Effector CD8-positive, alpha-beta T cell (primary cell): ENCODE measurements at places on chromosomes 2 and 18.

DNA sequence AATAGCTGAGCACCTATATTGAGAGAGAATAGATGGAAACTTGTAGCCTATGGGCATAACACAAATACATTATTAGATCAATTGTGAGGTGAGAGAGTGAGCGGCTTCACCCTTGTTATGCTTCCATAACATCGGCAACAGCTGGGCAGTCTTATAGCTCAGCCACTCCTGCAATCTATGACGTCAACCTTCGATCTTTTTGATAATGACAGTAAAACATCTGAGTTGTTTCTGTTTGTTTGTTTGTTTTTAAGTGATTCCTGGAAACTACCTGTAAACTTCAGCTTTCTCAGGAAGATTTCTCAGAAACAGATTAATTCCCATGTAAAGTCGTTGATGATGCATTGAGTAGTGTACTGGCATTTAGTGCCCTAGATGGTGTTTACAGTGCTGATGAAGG is 90.0 kb downstream of the DSEL start:
- no peak for DNase-seq

DNA sequence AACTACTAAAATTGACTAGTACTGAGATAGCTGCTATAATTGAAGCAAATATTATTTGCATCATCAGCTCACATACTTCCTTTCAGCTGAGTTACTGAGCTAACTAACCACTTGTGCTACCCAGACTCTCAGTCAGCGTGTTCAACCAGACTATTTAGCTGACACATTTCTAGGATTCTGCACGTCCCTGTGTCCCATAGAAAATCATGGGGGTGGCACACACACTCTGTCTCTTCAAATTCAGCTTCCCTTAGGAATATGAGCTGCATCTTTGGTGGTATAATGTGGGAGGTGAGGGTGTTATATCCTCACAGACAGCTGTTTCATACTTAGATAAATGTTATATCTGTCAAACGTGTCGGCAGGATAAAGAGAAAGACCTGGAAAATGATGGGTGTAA is 424.0 kb downstream of the CDH2 start:
- DNase-seq = no peak

- no peak for DNase-seq
Observed at GRCh38 chr2:124664363-124664762, 639.3 kb downstream of the CNTNAP5 start.

- DNase-seq = no peak
Observed at GRCh38 chr18:22314420-22314819, 103.3 kb downstream of the CTAGE1 start.

- no peak for DNase-seq
Observed at GRCh38 chr2:150609831-150610582, 122.5 kb upstream of the RND3 start.

DNA sequence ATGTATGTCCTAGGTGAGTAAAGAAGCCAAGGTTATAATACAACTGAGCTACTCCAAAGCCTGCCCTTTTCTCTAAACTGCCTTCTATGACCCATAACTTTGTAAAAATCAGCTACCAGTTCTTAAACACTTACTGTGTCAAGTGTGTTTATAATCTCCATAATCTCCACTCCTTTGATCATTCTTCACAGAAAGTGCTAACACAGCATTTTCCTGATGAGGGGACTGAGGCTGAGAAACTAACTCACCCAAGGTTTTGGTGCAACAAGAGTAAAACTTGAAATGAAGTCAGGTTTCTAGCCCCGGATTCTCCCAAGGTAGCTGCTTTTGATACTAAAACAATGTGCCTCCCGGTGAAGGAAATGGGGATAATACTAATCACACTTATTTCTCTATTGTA is 1.9 kb upstream of the C2orf49 start:
- no peak for DNase-seq

GRCh38 chr18:36297417-36298125 is at the start of gene FHOD3:
TSS of gene FHOD3 (plus strand) at chr18:36297713. CDS start at chr18:36297836, 123 bp downstream.
- DNase-seq = no peak

DNA sequence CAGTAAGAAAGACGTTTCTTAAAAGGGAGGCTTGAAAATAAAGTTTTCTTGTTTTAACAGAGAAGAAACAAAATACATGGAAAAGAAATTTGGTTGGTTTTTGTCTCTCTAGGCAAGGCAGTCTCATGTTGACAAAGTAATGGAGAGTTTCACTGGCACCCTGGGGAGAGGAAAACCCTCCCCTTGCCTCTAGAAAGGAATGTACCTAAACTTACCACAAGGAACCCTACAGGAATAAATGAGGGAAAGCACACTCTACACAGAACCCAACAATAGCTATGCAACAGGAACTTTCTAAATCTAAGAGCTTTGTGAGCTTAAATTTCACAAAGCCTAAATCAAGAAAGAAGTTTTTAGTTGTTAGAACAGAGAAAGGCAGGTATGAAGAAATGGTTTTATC is 37.0 kb downstream of the FIGN start:
- DNase-seq = no peak

GRCh38 chr2:37324786-37325624 is at the start of gene PRKD3:
TSS of gene PRKD3 (minus strand) at chr2:37324833. CDS start at chr2:37316524, 8,309 bp downstream.
- DNase-seq = peak; percentile 53

- no peak for DNase-seq
Observed at GRCh38 chr2:147945660-147946059, 74.9 kb downstream of the ORC4 start.
